ENCODE measurements at places on chromosomes 4 and X.

GRCh38 chr4:158936238-158936637 is 166.6 kb upstream of the RAPGEF2 start:
- DNase-seq = no peak

DNA sequence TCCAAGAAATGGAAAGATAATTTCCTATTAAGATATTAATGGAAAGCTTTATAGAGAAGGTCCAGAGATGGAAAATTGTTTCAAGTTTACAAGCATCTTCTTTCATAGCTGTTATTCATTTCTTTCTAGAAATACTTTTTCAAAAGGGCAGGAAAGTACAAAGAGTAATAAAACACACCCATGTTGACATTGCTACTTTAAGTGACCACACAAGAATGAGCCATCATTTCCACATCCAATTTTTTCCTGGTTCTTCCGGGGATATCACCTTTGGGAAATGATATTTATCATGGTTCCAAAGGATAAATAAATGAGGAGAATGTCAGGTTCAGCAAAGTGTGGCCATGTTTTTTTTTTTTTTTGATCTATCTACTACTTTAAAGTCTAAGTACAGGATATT is 4.5 kb downstream of the GLRA2 start:
- DNase-seq = no peak

DNA sequence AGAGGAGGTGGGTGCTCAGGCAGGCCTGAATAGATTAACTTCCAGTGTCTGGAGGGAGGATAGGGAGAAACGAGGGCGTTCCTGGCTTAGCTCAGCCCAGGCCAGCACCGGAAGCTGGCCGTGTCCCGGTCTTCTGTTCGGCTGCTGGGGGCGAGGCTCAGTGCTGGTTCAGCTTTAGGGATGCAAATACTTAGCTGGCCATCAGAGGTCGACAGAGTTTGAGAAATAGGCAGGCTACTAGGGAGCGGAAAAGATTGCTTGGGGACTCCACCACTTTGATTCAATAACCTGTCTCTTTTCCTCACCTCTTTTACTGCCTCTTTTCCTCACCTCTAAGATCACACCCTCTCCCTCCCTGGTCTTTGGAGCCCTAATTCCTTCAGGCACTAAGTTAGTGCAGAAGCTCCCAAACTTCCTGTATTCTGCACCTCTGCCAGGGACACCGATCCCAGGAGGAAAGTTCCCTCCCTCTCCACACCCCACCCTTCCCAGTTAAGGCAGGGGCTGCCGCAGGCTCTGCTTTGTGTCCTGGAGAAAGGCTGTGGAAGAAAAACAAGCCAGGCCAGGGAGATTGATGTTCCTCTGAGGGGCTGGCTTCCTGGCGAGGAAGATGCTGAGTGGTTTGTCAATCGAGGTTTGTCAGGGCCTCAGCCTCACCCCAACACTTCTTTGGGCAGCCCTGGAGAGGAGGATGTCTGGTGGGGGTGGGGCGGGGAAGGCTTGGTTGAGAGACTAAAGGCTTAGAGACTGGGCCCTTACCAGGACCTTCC is 6.0 kb upstream of the EFNB1 start:
- no peak for DNase-seq

DNA sequence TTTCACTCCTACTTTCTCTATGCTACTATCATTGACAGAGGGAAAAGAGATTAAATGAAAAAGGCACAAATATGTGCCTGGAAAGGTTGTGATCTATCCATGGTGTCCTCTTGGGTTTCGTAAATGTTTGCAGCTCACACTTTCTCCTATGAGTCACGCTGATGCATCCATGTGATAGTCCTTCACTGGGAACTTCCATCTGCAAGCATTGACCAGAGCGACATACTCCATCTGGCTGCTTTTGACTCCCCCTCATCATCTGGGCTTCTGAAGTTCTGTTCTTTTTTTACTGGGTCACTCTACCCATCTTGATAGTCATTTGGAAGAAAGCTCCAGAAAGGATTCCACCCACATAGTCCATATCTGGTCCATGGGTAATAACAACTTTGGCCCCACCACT is 84.7 kb upstream of the NDST3 start:
- no peak for DNase-seq

GRCh38 chr4:81722290-81722851 is 250.7 kb upstream of the RASGEF1B start:
- no peak for DNase-seq
